Activated CD4-positive, alpha-beta memory T cell treated with anti-CD3 and anti-CD28 coated beads for 36 hours (primary cell): ENCODE measurements at places on chromosomes 4 and X. TPM values are rescaled to one million over a fixed set of nuclear protein-coding genes. Genes with fewer than 3 reads are reported as not detected.

The RHOXF1 gene
- total RNA-seq, result not detected

The MAGEC1 gene
- total RNA-seq, result not detected

- H3K36me3 ChIP-seq, result no peaks in the 10 kb centered on the region
- H3K4me3 ChIP-seq, result no peak overlapping the region
- H3K27ac ChIP-seq, result no peak overlapping the region
- H3K4me1 ChIP-seq, result peaks cover 3% of the 10 kb centered on the region
- H3K27me3 ChIP-seq, result no peaks in the 10 kb centered on the region
- no peak for DNase-seq
Measured at GRCh38 chr4:108454227-108454626, 166.1 kb upstream of the RPL34 start.

The ABCB7 gene
- total RNA-seq, result 47.5 TPM

DNA sequence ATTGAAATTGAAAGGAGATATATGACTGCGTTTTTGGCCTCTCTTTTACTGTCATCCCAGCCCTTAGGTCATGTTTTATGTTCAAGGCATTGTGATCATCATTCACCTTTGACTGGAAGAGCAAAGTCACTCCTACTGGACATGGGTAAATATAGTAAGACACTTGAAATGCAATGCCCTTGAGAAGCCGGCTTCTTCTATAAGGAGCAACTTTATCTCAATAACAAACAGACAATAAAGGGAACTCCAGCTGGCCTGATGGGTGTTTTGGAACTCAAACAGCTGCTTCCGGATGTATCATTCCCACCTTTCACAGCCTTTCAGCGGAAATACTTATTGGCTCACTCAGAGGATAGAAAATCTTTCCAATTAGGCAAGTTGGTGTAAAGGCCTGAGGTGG, 65.1 kb upstream of the C4orf54 start:
- H3K27ac ChIP-seq, result no peak overlapping the region
- no peaks in the 10 kb centered on the region for H3K4me1 ChIP-seq
- H3K36me3 ChIP-seq, result no peaks in the 10 kb centered on the region
- peaks cover 2% of the 10 kb centered on the region for H3K27me3 ChIP-seq

DNA sequence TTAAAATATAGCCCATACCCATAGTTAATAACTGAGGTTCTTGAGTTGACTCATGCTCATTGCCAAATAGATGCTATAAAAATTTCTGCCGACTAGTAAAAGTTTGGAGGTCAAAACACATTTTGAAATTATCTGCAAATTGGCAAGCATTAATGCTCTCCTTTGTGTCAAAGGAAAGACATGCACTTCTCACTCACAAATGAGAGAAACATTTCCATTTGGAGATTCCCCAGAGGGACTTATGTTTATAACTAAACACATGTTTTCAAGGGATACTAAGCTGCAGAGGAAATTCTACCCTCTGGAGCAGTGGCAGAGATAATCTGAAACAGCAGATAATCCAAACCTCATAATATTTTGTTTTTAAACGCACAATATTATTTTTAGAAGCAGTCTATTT, 45.7 kb upstream of the CCDC160 start:
- no peak for DNase-seq
- no peak overlapping the region for H3K4me3 ChIP-seq
- H3K36me3 ChIP-seq, result no peaks in the 10 kb centered on the region

DNA sequence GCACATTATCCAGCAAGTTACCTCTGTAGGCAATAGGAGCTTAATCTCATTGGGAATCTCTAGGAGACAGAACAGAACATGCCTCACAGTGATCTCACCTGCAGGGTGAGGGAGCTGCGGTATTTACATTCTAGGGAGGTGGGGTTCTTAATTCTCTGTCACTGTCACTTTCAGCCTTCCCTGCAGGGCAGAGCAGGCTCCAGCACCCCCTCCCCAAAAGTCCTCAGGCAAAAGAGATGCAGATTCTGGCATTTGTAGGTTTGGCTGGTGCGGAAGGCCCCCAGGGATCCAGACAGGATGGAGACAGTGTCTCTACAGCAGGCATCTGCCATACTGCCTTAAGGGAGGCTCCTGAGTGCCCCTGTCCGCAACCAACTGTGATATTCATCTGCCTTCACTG, 166.4 kb upstream of the ATP6AP2 start:
- DNase-seq, result no peak
- no peak overlapping the region for H3K27ac ChIP-seq
- no peaks in the 10 kb centered on the region for H3K27me3 ChIP-seq

- H3K36me3 ChIP-seq, result no peaks in the 10 kb centered on the region
- no peak overlapping the region for H3K27ac ChIP-seq
- H3K4me1 ChIP-seq, result no peaks in the 10 kb centered on the region
- no peak for DNase-seq
- H3K27me3 ChIP-seq, result no peaks in the 10 kb centered on the region
- H3K4me3 ChIP-seq, result no peak overlapping the region
Measured at GRCh38 chr4:177455561-177455970, 13.3 kb upstream of the AGA start.

DNA sequence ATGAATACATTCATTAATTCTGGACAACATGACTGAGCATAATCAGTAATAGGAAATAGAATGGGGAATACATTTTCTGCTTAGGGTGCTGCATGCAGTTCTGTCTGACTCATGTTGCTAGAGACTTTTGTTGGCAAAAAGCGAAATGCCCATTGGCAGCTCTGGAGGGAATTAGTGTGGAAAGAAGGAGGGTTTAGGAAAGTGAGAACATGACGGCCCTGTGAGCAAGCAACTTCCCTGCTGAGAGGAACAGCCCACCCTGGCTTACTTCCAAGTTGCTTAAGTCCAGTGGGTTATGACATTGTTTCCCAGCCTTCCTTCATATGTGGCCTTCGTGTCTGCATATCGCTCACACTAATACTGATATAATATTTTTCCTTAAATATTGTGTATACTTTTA, 13.8 kb downstream of the MAD2L1 start:
- no peak for DNase-seq
- H3K36me3 ChIP-seq, result peaks cover 9% of the 10 kb centered on the region

GRCh38 chr4:73725510-73725909, 14.9 kb upstream of the CXCL8 start:
- no peak overlapping the region for H3K4me3 ChIP-seq
- H3K4me1 ChIP-seq, result no peaks in the 10 kb centered on the region
- no peaks in the 10 kb centered on the region for H3K27me3 ChIP-seq
- no peak for DNase-seq

The NAP1L2 gene
- total RNA-seq, result 3.1 TPM

DNA sequence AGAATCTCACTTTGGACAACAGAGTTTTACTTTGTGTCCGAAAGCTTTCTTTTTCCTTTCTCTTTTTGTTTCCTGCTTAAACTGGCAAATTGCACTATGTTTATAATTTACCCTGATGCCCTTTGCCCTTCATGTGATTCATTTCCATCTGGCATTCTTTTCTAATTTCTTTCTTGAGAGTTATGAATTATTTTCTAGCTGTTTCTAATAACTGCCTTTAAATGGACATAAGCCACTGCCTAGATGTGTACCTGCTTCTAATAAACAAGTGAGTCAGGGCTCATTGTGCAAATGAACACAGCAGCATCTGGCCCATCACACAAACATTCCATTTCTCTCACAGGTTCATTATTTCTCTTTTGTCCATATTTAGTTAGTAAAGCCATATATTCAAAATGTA, 242.3 kb upstream of the GPRIN3 start:
- H3K4me1 ChIP-seq, result no peaks in the 10 kb centered on the region
- H3K4me3 ChIP-seq, result no peak overlapping the region
- H3K27me3 ChIP-seq, result peaks cover 3% of the 10 kb centered on the region
- DNase-seq, result no peak
- peaks cover 2% of the 10 kb centered on the region for H3K36me3 ChIP-seq

- DNase-seq, result no peak
- H3K4me3 ChIP-seq, result no peak overlapping the region
- H3K27ac ChIP-seq, result no peak overlapping the region
- no peaks in the 10 kb centered on the region for H3K36me3 ChIP-seq
- peaks cover 22% of the 10 kb centered on the region for H3K4me1 ChIP-seq
- peaks cover 51% of the 10 kb centered on the region for H3K27me3 ChIP-seq
Measured at GRCh38 chr4:168833881-168834280, 176.2 kb downstream of the CBR4 start.

The CLIC2 gene
- total RNA-seq, result 1.1 TPM

The ASB12 gene
- total RNA-seq, result not detected

DNA sequence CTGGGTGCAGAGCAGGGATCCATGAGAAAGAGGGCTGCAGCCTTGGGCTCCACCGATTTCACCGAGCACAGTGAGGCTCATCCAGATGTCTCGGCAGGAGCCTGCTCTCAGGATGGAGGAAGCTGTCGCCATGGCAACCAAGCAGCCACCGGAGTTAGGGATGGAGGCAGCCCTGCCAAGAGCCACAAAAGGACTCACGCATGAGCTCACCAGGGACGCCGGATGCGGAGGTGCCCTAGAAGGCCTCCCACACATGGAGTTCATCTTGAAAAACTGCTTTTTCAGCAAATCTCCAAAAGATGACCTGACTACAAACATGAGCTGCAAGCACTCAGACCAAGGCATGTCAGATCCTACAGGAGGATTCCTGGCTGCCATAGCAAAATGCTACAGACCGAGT, 90.7 kb downstream of the WFS1 start:
- H3K27me3 ChIP-seq, result peaks cover 7% of the 10 kb centered on the region
- no peaks in the 10 kb centered on the region for H3K36me3 ChIP-seq
- no peaks in the 10 kb centered on the region for H3K4me1 ChIP-seq
- DNase-seq, result no peak
- H3K4me3 ChIP-seq, result no peak overlapping the region
- H3K27ac ChIP-seq, result no peak overlapping the region

GRCh38 chr4:112704991-112705845, 68.3 kb downstream of the LARP7 start:
- H3K4me1 ChIP-seq, result peaks cover 21% of the 10 kb centered on the region
- no peaks in the 10 kb centered on the region for H3K36me3 ChIP-seq
- no peak for DNase-seq
- H3K27ac ChIP-seq, result no peak overlapping the region
- H3K27me3 ChIP-seq, result peaks cover 32% of the 10 kb centered on the region
- peak overlapping the region; percentile 72 for H3K4me3 ChIP-seq

- no peaks in the 10 kb centered on the region for H3K27me3 ChIP-seq
- no peak overlapping the region for H3K4me3 ChIP-seq
- H3K27ac ChIP-seq, result peak overlapping the region; percentile 82
Measured at GRCh38 chrX:9153300-9153699, 119.4 kb upstream of the FAM9B start.

GRCh38 chr4:145799223-145799622, 119.3 kb downstream of the C4orf51 start:
- H3K36me3 ChIP-seq, result peaks cover 18% of the 10 kb centered on the region
- H3K4me3 ChIP-seq, result no peak overlapping the region
- H3K27ac ChIP-seq, result no peak overlapping the region
- peaks cover 19% of the 10 kb centered on the region for H3K4me1 ChIP-seq
- H3K27me3 ChIP-seq, result no peaks in the 10 kb centered on the region
- DNase-seq, result no peak

DNA sequence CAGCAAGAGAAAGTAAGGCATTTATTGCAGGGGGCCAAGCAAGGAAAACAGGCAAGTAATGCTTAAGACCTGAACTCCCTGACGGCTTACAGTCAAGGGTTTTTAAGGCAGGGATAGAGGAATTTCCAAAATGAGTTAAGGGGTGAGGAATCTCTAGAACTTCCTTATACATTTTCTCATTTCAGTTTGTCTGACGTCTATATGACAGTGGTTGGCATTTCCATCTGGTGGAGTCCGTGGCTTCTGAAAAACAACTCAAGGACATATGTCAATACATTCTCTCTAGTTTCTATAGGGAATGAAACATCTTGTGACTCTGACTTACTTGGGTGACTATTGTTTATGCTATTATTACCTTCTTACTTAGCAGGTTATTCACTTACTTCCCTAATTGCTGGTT, 19.3 kb upstream of the GUCY2F start:
- H3K4me3 ChIP-seq, result no peak overlapping the region
- peaks cover 1% of the 10 kb centered on the region for H3K27me3 ChIP-seq
- H3K36me3 ChIP-seq, result no peaks in the 10 kb centered on the region
- no peak for DNase-seq
- no peak overlapping the region for H3K27ac ChIP-seq
- H3K4me1 ChIP-seq, result no peaks in the 10 kb centered on the region

The NLGN3 gene
- total RNA-seq, result 0.86 TPM

DNA sequence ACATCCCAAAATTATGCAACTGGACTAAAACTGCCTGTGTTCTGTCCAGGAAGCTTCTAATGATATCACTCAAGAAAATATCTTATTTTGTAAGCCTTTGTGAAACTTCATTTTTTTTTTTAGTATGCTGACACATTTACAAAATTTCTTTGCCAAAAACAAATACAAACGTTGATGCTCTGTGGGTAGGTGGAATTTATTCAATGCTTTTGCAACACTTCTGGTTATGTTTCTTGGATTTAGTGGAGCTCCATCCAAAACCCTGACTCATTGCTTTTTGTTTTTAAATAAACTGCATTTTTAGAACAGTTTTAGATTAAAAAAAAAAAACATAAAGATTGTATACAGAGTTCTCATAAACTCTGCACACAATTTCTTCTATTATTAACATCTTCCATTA, 250.9 kb upstream of the MAOA start:
- no peak overlapping the region for H3K4me3 ChIP-seq
- no peaks in the 10 kb centered on the region for H3K36me3 ChIP-seq
- DNase-seq, result no peak

DNA sequence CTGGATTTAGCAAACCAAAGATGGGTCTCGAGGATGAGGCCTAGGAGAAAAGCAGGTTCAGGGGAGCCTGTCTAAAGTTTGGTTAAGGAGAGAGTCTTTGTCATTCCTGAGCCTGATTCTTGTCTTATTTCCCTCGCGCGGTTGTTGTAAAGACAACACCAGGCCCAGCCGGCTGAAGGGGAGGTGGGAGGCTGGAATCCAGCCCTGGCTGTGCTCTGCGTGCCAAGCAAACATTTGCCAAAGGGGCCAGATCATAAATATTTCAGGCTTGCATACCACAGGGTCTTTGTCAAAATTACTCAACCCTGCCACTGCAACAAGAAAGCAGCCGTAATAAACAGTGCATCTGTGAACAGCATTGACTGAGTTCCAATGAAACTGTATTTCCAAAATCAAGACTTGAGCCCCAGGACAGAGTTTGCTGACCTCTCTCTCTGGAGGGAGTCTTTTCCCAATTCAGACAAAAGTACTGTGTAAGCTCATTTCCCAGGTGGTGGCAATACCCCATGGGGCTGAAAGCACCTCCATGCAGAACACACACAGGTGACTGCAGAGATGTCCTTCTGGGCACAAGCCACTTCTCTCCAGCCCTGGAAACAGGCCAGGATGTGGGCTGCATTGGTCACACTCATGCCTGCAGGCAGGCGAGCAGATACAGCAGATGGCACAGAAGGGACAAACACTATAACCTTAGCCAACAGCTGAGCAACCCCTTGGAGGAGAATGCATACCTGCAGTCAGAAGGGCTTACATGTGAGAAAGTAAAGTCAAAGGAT, 320.3 kb downstream of the STK32B start:
- H3K4me1 ChIP-seq, result no peaks in the 10 kb centered on the region
- H3K27ac ChIP-seq, result no peak overlapping the region
- no peak overlapping the region for H3K4me3 ChIP-seq
- H3K27me3 ChIP-seq, result no peaks in the 10 kb centered on the region
- DNase-seq, result no peak

DNA sequence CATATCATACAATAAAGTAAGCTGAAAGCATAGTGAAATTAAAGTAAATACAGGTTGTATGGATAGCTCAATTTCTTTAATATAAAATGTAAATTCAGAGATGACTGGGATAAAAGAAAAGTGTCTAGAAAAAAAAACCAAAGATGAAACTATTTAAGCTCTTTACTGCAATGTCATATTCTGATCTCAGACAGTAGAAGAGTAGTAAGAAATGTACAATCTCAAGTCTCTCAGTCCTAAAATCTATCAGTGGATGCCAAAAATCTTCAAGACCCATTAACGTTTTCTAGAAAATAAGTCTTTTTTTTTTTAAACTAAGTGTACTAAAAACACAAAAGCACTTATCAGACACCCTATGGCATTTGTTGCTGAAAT, 13.8 kb downstream of the MGARP start:
- peak overlapping the region; percentile 84 for H3K27ac ChIP-seq
- no peak for DNase-seq
- H3K27me3 ChIP-seq, result peaks cover 1% of the 10 kb centered on the region
- H3K4me3 ChIP-seq, result peak overlapping the region; percentile 28
- H3K4me1 ChIP-seq, result peaks cover 19% of the 10 kb centered on the region
- no peaks in the 10 kb centered on the region for H3K36me3 ChIP-seq
